Right renal pelvis (tissue), 4 donors: ENCODE measurements at places on chromosomes 6 and 20. TPM values are rescaled to one million over a fixed set of nuclear protein-coding genes. Genes with fewer than 3 reads are reported as not detected.

- no peak for DNase-seq
These were observed 123.8 kb upstream of the NAA20 start for GRCh38 chr20:19893356-19893755.

- no peak for DNase-seq
These were observed 138.3 kb upstream of the HMGN3 start for GRCh38 chr6:79372757-79373156.

SGK1 gene
- 86.2 TPM for polyA plus RNA-seq

- no peak for DNase-seq
These were observed 15.7 kb upstream of the HEY2 start for GRCh38 chr6:125733516-125734300.

DNA sequence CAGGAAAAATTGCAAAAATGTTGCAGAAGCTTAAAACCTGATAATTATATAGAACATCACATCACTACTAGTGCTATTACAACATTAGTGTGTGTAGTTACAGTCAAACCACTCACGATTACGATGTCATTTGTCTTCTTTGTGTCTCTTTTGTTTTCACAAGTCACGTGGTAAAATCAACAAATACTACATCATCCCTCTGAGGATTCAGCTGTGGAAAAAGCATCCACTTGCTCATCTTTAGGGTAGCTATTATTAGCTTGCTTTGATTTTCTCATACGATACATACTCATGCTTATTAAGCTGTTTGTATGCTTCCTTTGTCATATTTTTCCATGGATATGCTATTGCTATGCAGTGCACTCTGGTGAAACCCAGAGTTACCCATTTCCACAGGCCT lies 22.2 kb upstream of the ATXN1 start:
- no peak for DNase-seq

PRELID3B gene
- 68.1 TPM for polyA plus RNA-seq

MYLK4 gene
- 0.87 TPM for polyA plus RNA-seq

- DNase-seq, result no peak
These were observed 7.1 kb downstream of the CASP8AP2 start for GRCh38 chr6:89836639-89837222.

BPIFB4 gene
- polyA plus RNA-seq, result not detected

FIG4 gene
- 28.1 TPM for polyA plus RNA-seq

NT5E gene
- 3.5 TPM for polyA plus RNA-seq

- no peak for DNase-seq
These were observed 53.7 kb downstream of the SH3BGRL2 start for GRCh38 chr6:79684876-79685275.

DNA sequence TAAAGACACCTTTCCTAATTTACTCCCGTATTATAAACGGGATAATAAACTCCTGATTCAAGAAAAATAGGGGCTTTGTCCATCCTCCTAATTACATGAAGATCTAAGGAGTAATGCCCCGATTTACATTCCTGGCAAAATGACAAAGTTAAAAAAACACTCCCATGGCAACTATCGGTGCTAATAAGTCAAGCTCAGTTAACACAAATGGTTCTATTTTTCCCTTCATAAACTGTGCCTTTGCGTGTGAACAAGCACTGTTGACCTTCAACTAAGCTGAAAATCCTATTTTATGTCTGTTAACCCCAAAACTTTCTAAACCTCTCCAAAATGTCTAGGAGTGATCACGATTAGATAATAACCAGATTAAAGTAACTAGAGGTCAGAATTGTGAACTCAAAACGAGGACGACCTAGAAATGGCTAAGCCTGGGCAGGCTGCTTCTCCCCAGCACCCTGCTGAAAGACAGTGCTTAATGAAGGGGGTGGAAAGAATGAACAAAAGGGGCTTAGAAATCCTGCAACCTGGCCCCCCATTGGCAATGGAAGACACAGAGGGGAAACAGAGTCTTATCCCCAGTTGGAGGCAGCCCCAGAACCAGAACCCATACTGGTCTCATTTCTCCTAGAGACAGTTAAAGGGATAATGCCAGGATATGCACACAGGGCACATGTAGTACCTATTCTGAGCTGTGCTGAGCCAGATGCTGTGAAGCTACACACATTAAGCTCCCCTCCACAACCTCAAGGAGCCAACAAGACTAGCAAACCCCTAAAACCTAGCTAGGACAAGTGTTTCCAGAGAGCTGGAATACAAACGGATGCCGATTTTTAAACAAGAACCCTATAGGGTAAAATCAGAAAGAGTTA lies 23.0 kb downstream of the SLC23A2 start:
- no peak for DNase-seq

DNA sequence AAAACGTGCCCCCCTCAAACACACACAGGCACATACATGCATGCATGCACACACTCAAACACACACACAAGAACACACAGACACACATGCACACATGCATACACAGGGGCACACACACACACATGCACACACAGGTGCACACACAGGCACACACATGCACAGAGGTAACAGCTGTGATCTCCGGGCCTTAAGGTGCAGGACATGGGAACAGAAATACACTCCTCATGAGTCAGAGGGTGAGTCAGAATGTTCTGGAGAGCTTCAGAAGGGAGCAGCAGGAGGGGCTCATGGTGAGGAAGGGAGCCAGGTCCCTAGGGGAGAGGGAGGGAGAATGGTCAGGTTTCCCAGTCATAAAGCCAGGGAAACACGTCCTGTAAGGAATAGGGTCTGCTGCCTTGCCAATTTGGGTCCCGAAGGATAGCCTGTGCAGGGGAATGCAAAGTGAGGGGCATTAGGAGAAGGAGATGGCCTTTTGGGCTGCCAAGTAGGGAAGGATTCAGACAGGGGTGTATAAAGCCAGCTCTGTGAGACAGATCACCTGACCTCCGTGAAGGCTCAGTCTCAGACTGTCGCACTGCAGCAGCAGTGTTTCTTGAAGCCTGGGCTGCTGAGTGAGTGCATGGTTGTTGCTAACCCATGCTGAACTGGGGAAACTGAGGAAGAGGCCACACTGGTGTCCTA lies 123.9 kb downstream of the MAFB start:
- DNase-seq, result no peak

TRIM31 gene
- polyA plus RNA-seq, result not detected

DNA sequence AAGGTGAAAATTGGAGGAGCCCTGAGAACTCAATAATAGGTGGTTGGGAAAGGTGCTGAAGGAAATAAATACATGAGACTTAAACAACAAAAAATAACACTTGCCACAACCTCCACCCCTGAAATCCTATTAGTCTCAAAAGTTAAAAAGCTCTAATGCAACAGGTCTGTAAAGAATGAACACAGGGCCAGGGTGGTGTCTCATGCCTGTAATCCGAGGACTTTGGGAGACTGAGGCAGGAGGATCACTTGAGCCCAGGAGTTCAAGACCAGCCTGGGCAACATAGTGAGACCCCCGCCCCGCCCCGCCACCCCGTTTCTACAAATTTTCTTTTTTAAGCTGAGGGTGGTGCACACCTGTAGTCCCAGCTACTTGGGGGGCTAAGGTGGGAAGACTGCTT lies 1.1 kb upstream of the ZKSCAN8 start:
- no peak for DNase-seq

BMP5 gene
- polyA plus RNA-seq, result 3.3 TPM

MTFR2 gene
- 2.2 TPM for polyA plus RNA-seq

DNA sequence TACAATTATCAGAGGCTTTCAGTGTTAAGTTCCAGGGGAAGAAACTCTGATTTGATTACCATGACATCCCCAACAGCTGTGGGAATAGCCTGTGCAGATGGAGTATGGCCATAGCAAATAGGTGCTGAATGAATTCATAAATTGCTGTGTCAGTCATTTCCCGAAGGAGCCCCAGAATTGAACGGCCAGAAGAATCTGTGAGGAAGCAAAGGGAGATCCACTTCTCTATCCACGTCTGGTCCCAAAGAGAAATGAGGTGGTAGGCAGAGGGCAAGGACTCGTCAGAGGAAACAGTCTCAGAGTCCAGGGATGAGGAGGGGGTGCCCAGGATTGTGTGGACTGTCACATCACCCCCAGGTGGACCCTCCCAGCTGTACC lies 3.1 kb upstream of the TAF8 start:
- DNase-seq, result no peak

XKR7 gene
- polyA plus RNA-seq, result 0.26 TPM

PACRG gene
- polyA plus RNA-seq, result 16.2 TPM

DNA sequence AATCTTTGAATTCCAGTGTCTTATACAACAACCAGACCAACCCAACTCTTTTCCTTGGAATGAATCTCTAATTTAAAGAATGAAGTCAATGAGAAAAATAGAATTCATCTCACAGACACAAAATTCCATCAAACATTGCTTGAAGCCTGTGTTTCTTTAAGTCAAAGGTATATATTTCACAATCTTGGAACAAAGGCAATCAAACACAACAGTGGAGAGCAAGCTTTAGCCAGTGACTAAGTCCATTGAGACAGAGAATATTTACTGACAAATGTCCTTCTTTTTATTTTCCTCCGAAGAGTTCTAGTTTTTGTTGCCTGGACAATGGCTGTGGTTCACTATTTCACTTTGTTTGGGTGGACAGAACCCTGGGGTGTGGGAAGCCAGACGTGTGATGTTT lies 35.8 kb downstream of the MEP1A start:
- DNase-seq, result no peak

DNA sequence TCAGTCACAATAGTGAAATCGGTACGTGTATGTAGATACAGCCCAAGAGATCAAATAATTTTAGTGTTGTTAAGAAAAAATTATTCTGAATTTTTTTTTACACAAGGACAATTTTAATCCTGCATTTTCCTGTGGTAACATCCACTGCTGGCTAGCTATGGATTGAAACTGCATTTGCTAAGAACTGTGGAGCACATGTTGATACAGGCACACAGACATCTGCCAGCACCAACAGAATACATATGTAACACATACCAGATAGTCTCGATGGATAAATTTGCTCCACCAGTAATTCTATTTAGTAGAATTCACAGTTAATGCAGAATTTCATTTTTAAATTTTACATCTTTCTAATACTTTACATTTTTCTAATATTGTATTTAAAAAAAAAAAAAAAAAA lies 2.2 kb downstream of the ASIP start:
- no peak for DNase-seq

IL17F gene
- 0.25 TPM for polyA plus RNA-seq

GRCh38 chr6:170004585-170005210 lies 253.3 kb downstream of the ERMARD start:
- no peak for DNase-seq

DNA sequence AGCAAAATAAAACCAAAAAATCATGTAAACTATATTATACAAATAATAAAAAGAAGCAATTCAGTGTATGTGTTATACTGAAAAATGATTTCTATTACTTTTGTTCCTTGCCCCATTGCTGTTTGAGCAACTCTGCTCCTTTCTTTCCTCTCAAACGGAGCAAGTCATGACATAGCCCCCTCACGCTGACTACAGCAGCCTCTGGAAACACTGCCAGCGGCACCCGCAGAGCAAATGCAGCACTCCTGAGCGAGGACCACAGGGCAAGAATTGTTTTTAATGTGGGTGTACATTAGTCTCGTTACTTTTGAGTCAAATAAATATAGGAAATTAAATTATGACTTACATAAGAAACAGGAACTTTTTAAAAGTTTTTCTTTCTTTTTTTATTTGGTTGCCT lies 350.1 kb upstream of the HSF2 start:
- no peak for DNase-seq

GRCh38 chr6:141123497-141123896 lies 1009.2 kb upstream of the GJE1 start:
- no peak for DNase-seq

- DNase-seq, result no peak
These were observed 17.2 kb downstream of the NFS1 start for GRCh38 chr20:35681960-35682359.

GLP1R gene
- 0.65 TPM for polyA plus RNA-seq

GRCh38 chr6:8193541-8193940 lies 91.2 kb upstream of the EEF1E1 start:
- DNase-seq, result no peak

DNA sequence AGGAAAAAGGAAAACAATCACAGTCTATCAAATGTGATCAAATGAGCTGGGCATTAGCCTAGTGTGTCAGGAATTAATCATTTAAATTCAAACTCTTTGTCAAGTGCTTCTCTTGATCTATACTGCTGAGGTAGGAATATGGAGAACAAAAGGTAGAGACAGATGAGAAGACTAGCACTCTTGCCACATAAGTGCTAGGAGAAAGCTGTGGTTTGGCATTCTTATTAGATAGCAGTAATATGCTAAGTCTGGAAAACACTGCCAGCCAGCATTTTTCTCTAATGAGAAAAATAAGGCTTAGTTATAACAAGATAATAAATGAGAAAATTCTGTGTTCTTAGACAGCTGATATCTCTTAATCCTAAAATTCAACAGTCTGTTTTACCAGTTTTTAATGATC lies 38.9 kb downstream of the ORC3 start:
- DNase-seq, result no peak

GRCh38 chr6:156175971-156176421 lies 601.2 kb upstream of the ARID1B start:
- DNase-seq, result no peak

- DNase-seq, result no peak
These were observed 36.6 kb upstream of the SLC22A16 start for GRCh38 chr6:110512991-110513390.

- DNase-seq, result no peak
These were observed 109.9 kb downstream of the RNF144B start for GRCh38 chr6:18497006-18497405.

DNA sequence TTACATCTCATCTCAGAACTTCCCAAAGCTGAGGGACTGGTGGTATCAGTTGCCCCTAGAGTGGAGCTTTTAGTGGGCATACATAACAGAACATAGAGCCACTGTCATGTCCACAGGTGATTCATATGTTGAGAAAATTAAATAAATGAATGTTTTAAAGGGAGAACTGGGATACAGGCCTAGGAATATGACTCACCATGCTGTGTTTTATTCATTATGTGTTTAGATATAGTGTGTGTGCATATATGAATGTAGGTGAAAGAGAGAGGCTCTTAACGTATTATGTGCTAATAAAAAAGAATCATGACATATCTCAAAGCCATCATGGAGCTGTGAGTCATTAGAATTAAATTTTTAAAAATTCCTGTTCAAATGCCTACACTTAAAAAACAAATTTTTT lies 332.2 kb upstream of the RSPO3 start:
- no peak for DNase-seq

- DNase-seq, result no peak
These were observed 28.1 kb upstream of the SCGN start for GRCh38 chr6:25623879-25624278.

DPPA5 gene
- polyA plus RNA-seq, result not detected

LGSN gene
- polyA plus RNA-seq, result 0.62 TPM

GRCh38 chr6:113855500-113856374 lies 1.4 kb upstream of the MARCKS start:
- DNase-seq, result peak; percentile 29

DNA sequence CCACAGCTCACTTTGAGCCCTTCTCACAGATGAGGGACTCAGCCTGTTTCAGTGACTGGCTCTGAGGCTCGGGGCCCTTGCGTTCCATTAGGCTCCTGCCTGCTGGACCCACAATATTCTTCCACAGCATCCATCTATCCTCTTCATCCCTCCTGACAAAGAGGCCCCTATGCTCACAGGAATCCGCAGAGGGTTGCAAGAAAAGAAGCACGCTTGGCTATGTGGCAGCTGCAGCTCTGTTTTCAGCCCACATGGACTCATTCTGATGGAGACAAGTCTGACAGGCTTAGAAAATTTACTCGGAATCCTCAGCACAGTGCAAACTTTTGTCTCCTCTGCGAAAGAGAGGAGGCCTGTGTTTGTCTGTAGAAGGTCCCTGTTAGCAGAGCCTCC lies 207.5 kb downstream of the SYNDIG1 start:
- DNase-seq, result no peak

GRCh38 chr6:102798636-102799035 lies 1405.1 kb downstream of the GRIK2 start:
- DNase-seq, result no peak
